ENCODE measurements at places on chromosomes 11 and 22. TPM values are rescaled to one million over a fixed set of nuclear protein-coding genes. Genes with fewer than 3 reads are reported as not detected.
A peak's percentile ranks its signal among the peaks of the same experiment; 100 is the strongest.

DNA sequence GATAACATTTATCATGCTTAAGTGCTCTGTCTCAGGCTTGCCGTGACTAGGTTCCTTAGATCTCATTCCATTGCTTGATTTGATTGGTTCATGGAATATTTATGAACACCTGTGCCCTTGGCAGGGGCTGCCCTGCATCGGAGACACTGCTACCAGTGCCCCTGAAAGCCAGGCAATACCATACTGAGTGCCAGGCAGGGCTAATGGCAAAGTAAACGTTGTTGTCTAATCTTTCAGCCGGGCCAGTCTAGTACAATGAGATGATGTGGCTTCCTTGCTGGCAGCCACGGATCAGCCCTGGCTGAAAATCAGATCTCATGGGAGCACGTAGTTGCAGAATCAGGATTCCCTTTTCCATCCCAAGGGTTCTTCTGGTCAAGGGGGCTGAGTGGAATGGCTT lies 5.0 kb upstream of the PGA3 start:
- no peak for DNase-seq

GRCh38 chr11:86183694-86184093 lies 60.9 kb upstream of the EED start:
- no peak for DNase-seq

Gene MUC5AC
- polyA plus RNA-seq, result 0.09 TPM

DNA sequence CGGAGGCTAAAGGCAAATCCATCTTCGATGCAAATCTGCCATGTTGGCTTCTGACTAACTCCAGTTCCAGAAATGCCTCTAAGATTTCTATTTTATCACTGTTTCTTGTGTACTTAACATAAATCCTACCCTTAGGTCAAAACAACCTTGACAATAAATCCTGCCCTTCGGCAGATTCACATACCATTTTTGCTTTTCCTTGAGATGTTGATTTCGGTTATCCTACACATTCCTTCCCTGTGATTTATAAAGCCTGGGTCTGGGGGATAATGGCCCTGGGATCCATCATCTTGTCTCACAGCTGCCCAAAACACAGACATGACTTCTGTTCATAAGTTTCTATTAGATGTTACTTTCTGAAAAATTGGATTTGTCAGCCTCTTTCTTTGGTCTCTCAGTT lies 231.7 kb upstream of the CARD18 start:
- no peak for DNase-seq

Gene CTTN
- polyA plus RNA-seq, result 87.1 TPM

Gene SAA2
- polyA plus RNA-seq, result 69.2 TPM

DNA sequence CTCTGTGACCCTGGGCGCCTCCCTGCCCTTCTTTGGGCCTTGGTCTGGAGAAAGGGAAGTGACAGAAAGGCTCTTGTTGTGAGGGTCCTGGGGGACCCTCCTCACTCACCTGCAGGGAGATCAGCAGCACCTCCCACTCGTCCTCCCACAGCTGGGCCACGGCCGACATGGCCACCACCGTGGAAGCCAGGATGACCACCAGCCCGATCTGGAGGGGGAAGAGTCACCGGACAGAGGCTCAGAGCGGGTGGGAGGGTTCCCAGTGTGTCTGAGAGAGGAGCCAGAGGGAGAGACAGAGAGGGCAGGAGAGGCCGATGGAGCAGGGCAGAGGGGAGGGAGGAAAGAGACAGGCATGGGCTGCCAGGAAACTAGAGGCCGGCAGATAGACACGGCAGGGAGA lies 16.8 kb upstream of the KLHL35 start:
- DNase-seq, result no peak

Gene DEUP1
- polyA plus RNA-seq, result not detected

DNA sequence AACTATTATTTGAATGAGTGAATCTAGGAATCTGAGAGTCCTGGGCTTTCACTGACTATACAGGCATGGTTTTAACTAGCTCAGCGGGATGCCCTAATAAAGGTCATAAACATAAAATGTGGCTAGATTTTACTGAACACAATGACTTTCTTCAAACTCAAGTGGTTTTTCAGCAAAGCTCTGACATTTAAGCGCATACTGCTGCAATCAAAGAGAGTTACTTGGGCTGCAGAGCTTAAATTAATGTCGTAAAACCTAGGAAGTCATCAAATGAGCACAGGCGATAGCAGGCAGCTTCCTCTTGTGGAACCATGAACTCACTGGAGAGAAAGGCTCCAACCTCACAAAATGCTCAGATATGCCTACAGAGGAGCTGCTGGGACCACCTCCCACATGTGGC lies 6.7 kb downstream of the CSNK2A3 start:
- DNase-seq, result no peak

Gene GDPD4
- not detected for polyA plus RNA-seq

- DNase-seq, result no peak
Measured at GRCh38 chr11:26992031-26992541, 1.8 kb upstream of the FIBIN start.

Gene FGF4
- not detected for polyA plus RNA-seq

GRCh38 chr11:100691896-100692653 lies 5.0 kb downstream of the ARHGAP42 start:
- no peak for DNase-seq

DNA sequence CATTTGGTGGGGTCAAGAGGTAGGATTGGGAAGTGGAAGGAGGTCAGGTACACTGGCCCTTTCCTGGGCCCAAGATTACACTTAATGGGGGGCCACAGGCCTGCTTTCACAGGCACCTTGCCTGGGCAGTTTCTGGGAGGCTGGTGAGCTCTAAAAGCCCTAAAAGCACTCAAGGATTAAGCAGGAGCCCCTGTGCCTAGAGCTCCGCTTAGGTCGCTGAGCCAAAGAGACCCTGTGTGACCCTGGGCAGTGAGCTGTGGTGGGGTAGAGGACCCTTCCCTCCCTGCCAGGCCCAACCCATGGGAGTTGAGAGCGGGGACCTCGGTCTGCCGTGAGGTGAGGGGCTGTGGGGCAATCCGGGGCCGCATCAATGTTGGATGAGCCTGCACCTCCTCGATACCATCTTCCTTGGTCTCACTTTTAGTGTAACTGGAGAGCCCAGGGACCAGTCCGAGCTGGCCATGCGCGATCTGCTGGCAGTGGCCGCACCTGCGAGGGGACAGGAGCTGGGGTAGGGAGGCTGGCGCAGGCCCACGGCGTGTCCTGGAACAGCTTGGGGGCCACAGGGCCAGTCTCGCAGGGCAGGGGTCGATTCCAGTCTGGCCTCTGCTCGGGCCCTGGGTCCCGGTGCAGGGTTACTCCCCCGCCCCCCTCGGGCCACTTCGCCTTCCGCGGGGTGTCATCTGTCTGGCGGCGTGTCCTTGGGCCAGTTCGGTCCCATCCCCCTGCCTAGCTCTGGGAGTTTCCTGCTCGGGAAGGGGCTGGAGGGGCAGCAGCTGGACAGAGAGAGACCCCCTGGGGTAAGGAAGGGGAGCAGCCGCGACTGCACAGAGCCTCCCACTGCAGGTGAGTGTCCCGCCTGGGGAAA lies 44.3 kb downstream of the EIF3F start:
- no peak for DNase-seq

DNA sequence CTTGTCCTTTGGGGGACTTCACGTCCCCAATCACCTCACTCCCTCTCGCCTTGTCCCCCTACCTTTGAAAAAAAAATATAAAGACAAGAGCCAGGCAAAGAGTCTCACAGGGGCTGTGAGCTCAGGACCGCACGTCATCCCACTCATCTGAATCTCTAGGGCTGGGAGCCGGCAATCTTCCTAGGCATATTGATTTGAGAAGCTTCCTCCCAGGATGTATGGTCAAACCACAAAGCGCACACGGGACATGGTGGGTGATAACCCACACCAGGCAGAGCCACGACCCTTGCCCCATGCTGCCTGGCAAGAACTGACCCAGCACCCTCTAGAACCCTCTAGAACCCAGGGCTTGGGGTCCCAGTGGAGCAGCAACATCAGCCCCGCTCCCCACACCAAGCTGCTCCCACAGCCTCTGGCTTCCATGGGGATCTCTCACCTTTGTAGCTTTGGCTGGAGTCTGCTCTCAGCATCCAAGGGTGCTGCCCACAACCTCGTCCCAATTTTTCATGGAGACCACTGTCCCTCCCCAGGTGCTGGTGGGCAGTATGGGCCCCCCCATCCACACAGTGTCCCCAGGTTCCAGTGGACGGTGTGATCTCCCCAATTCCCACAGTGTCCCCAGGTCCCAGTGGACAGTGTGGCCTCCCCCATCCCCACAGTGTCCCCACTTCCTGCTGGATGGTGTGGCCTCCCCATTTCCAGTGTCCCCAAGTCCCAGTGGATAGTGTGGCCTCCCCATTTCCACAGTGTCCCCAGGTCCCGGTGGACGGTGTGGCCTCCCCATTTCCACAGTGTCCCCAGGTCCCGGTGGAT lies 85.2 kb upstream of the FGF3 start:
- no peak for DNase-seq

DNA sequence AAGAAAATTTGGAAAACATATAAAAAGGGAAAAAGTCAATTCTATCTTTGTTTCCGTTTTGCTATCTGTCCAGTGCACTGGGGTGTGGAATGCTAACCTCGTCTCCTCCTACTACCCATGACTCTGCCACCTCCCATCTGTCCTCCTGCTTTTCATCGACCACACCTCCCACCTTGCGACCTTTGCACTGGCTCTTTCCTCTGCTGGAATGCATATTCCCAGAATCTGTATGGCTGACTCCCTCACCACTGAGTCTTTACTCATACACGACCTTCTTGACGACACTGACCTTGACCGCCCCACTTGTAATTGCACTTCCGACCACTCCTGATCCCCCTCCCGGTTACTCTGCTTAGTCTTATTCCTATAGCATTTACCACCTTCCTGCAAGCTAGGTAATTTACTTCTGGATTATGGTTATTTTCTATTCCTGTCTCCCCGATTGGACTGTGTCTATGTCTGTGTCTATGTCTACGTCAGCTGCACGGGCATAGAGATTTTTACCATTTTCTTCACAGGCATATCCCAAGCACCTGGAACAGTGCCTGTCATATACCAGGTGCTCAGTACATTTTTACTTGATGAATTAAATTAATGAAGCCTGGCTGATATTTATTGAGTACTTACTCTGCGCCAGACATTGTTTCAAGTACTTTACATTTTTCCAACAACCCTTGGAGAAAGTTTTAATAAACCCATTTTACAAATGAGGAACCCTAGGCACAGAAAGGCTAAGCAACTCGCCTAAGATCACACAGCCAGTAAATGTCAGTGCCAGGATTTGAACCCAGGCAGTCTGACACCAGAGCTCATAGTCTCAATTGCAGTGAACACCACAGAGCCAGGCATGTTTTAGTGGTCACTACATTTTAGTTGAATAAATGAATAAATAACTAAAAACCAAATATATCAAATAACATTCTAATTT lies 89.3 kb upstream of the SLC22A12 start:
- no peak for DNase-seq

Gene PHETA2
- 13.4 TPM for polyA plus RNA-seq

- no peak for DNase-seq
Measured at GRCh38 chr11:96132437-96132836, 208.5 kb upstream of the MTMR2 start.

- no peak for DNase-seq
Measured at GRCh38 chr11:80816966-80817365, 1376.1 kb upstream of the TENM4 start.

Gene RBMXL2
- polyA plus RNA-seq, result not detected

Gene OSBPL5
- 29.8 TPM for polyA plus RNA-seq

Gene C11orf91
- not detected for polyA plus RNA-seq

Gene NRIP3
- polyA plus RNA-seq, result under 0.01 TPM

- peak; percentile 84 for DNase-seq
Measured at GRCh38 chr11:1336836-1337646, 27.6 kb upstream of the TOLLIP start.

DNA sequence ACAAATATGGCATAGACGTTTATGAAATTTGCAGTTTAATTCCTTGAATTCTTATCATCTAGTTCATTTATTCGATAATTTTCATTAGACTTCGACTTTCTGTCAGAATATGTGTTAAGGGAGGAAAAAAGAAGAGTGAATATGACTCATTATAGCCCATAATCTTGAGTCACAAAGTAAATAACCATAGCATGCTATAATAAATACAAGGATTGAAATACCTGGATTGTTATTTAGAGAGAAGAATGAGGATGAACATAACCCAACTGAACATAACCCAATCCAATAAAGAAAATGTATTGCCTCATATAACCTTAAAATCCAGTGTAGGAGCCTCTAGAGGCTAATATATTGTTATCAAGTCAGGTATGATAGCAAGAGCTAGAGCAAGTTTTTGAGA lies 1858.3 kb upstream of the RAG2 start:
- no peak for DNase-seq

Gene CNTF
- not detected for polyA plus RNA-seq

GRCh38 chr11:116326146-116326545 lies 446.6 kb downstream of the BUD13 start:
- no peak for DNase-seq

DNA sequence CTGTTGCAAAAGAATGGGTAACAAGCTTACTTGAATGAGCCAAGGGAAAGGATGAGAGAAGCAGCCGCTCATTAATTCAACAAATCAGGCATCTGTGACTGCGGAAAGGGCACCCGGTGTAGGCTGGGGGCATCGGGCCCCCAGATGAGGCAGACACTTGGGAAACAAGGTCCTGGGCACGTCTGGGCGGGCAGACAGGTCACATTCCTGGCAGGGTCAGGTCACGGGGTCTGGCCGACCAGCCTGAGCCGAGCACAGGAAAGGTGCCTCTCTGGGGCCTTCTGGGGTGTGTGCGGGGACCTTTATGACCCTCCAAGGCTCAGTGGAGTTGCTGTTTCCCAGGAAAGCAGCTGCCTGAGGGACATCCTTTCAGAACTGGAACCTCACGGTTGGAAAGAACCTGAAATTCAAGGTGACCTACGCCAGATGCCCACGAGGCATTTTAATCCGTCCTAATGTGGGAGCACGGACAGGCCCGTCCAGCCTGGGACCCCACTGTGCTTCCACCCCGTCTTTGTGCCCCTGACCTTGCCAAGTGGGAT lies 57.1 kb downstream of the ST14 start:
- DNase-seq, result no peak

GRCh38 chr11:61022311-61023085 lies 51.0 kb downstream of the CD6 start:
- DNase-seq, result peak; percentile 35

GRCh38 chr11:82974135-82974534 lies 72.6 kb downstream of the DDIAS start:
- DNase-seq, result no peak

Gene MIOX
- not detected for polyA plus RNA-seq

Gene ELFN2
- polyA plus RNA-seq, result not detected

Gene FGF19
- not detected for polyA plus RNA-seq

- DNase-seq, result no peak
Measured at GRCh38 chr11:78037056-78037455, 14.0 kb upstream of the KCTD14 start.

DNA sequence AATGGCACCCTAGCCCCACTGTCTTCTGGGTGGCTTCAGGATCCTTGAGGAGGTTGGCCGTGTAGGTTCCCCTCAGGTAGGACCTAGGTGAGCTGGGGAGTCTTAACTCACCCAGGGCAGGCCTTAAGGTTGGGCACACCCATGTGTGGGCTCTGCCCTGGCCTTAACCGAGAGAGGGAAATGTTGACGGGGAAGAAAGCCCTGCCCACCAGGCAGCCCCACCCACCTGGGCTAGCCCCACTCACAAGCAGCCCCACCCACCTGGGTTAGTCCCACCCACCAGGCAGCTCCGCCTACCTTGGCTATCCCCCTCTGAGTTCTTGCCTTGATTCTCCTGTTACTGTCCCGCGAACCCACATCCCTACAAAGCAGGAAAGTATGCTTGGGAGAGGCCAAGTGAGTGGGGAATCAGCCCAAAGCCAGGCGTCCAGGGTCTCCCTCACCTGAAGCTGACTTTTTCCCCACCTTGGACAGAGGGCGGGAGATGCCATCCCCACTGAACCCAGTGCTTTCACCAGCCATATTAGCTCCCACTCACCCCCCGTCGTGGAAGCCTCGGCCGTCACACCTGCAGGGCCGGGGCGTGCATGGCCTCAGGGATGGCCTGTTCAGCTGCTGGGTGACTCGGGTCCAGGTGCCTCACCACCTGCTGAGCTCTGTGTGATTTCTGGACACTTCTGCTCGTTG lies at the start of gene MYEOV:
TSS of gene MYEOV (plus strand) at position 337 of the 687 bp plus-strand sequence. CDS start 1,200 bp downstream, outside the sequence.
- DNase-seq, result no peak
